Heart left ventricle (tissue), 16 donors: ENCODE measurements at places on chromosomes 6 and 20. TPM values are rescaled to one million over a fixed set of nuclear protein-coding genes. Genes with fewer than 3 reads are reported as not detected.

- DNase-seq = no peak
These were observed 8.4 kb upstream of the TGM2 start for GRCh38 chr20:38173237-38174156.

DNA sequence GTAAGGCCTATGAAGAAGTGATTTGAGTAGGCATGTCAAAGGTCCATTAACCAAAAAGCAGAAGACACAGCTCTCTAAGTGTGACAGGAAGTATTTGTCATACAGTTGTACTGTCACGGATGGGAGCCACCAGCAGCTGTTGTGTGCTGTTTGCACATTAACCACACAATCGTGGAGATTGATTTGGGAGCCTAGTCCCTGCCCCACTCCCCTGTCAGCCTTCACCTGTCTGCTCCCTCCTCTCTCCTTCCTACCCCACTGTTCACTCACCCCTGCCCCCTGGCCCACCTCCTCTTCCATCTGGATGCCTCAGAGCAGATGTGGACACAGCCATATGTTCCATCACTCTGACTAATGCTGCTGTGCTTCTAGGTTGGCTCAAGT is 124.7 kb upstream of the SPACA1 start:
- DNase-seq = no peak

- DNase-seq = peak; percentile 8
These were observed 36.3 kb downstream of the PYGB start for GRCh38 chr20:25284131-25284601.

The STMND1 gene
- total RNA-seq = not detected

The OR12D3 gene
- total RNA-seq = not detected

The PDE7B gene
- 15.4 TPM for total RNA-seq

DNA sequence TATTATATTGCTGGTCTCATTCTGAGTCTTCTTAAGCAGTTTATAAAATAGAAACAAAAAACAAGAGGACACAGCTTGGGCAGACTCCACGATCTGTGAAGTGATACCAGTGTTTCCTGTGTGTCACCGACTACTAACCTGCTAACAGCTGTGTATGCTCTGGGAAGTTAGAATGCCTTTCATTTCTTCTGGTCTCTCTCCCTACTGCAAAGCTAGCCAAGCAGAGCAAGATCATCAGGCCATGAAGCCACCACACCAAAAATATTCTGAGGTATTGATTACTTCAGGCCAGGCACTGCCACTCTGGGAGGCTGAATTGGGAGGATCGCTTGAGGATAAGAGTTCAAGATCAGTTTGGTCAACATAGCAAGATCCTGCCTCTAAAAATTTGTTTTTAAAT is 46.9 kb upstream of the SMIM29 start:
- no peak for DNase-seq

DNA sequence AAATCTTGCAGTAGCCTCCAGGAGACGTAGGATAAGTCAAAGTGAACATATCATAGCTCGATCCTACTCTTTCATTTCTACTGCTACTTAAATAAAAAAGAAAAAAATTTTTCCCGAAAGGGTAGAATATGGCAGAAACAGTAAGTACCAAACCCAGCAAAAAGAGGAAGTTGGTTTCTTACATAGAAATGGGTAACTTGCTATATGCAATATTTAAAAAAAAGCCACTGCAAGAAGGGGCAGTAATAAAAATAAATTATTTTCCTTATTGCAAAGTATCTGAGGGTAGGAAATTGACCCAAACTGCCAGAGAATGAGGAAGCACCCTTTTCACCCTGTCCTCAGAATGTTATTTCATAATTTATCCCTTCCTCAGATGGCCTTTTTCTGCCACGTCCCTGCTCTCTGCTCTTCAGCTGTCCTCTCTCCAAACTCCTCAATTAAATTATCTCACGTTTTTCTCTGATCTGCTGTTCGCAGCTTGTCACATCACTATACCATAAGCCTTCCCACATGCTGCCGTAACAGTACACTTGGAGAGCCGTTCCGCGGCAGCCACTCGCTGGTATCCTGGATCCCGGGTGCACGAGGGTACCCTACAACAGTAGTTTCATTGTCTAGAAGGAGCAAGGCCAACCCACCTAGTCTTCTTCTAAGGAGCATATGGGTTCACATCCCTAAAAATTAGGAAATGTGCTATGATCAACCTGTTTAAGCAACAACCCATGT is 149.6 kb downstream of the BACH2 start:
- no peak for DNase-seq

The CALHM4 gene
- not detected for total RNA-seq

The VSTM2L gene
- 49.5 TPM for total RNA-seq

DNA sequence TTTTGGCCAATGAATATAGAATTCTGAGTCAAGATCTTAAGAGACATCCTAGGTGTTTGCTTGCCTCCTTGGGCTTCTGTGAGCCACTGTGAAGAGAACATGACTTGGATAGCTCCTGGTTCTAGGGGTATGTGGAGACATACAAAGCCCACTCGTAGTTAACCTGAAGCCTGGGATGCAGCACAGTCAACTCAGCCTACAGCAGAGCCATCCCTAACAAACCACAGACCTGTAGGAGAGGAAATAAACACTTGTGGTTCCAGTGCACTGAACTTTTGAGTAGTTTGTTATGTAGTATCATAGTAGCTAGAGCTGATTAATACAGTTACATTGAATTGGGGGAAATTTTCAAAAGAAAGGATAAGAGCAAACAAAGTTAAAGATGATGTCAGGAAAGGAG is 474.4 kb upstream of the HSF2 start:
- no peak for DNase-seq

DNA sequence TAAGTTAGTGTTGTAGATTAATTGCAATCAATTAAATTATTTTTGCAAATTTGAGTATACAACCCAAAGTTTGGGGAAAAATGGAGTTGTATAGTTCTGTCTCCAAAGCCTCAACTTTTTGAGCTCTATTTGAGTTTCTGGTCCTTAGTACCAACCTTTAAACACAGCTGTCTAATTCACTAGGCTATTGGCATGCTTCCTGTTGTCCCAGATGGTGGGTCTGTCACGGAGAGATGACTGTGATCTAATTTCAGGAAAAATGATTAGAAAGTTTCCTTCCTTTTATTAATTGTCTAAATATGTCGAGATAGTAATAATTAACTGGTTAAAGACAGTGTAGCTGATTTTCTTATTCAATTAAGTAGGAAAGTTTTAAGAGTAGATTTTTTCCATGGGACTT is 109.6 kb downstream of the SCAF8 start:
- no peak for DNase-seq

GRCh38 chr6:30543821-30544220 is 12.5 kb downstream of the GNL1 start:
- no peak for DNase-seq

- no peak for DNase-seq
These were observed 12.1 kb downstream of the PRPH2 start for GRCh38 chr6:42710316-42710715.

GRCh38 chr6:87995461-87995860 is 52.2 kb upstream of the SPACA1 start:
- no peak for DNase-seq

GRCh38 chr6:11200356-11200755 is 32.1 kb downstream of the NEDD9 start:
- no peak for DNase-seq

- DNase-seq = no peak
These were observed 69.2 kb upstream of the TBC1D7 start for GRCh38 chr6:13397359-13398068.

DNA sequence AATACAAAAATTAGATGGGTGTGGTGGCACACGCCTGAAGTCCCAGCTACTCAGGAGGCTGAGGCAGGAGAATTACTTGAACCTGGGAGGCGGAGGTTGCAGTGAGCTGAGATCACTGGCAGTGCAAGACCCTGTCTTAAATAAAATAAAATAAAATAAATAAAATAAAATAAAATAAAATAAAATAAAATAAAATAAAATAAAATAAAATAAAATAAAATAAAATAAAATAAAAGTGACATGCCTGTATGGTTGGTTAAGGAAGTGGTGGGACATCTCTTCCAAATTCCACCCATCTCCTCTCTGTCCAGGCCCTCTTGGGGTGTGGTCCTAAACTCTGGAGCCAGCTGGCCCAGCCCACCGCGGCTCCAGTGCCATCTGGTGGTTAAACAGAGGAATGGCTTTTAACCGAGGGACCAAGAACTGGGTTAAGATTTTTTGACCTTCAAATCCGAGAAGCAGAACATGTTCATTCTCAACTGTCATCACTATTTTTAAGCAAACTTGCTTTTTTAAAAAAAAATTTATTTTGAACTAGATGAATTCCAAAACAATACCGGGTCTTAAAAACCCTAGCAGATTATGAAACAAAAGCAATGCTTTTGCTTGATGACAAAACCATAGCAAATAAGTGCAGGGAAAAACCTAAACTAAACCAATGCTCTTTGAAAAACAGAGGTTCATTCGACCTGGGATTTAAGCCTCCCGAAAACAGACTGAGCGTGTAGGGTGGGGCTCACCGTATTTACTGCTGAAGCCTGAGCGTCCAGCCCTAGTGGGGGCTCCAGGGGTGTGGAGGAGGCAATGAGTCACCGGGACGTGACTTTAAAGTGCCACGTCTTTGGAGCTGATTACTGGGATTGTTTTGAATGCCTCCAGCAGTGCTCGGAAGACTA is 68.8 kb downstream of the CDC5L start:
- DNase-seq = no peak

The LGSN gene
- total RNA-seq = not detected

DNA sequence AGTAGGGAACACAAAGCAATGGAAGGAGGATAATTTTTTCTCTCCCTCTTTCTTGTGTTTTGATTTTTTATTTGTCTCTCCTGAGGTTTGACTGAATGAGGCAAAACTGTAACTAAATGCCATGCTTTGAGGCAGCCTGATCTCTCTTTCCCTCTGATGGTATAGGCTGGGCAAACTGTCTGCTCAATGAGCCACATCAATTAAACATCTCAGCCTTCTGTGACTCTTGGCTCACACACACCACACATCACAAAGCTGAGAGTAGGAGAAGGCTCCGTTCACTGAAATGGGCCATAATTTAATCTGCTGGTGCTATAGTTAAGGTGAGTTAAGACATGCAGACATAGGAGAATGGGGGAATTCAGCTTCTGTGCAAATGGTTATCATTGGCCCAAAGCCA is 28.1 kb upstream of the SCGN start:
- no peak for DNase-seq

DNA sequence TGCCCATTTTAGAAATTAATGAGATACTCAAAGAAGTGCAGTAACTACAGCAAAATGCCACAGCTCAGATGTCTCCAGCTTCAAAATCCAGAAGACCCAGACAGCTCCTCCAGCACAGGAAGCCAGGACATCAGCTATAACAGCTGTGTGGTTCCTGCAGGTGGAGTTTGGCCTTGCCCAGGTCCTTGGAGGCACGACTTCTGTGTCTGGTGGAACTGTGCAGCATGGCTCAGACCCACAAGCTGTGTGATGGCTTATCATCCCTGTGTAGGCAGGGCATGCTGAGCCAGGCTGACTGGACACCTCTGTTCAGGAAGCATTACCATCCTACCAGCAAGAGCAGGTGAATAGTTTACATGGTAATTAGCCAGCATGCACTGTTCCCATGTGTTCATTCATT is 26.5 kb upstream of the CD93 start:
- no peak for DNase-seq

DNA sequence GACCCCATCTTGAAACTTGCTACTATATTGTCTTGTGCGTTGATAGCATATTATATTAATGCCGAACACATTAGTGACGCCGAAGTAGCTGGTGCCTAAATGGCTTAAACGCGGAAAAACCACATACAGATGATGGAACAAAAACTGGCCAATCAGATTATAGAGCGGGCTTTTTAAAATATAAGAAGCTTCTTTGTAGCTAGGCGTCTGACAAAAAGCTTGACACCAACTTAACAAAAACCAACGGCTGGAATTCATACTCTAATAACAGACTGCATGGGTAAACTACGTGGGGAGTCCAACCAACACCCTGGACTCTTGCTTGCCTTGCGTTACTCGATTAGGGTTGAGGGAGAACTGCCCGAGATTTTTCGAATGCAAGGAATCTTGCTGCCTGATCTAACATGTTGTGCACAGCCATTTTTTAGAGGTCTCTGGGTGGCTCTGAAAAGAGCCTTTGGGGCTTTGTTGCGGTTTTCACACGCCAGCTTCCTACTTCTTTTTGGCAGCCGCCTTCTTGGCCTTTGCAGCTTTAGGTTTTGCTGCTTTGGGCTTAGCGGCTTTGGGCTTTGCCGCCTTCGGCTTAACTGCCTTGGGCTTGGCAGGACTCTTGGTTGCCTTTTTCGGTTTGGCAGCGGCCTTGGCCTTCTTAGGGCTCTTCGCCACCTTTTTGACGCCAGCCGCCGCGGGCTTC is 45.7 kb downstream of the OR2B2 start:
- DNase-seq = no peak

- DNase-seq = no peak
These were observed at the start of the genes DUSP15 and TTLL9 for GRCh38 chr20:31869942-31870725. DUSP15 (minus strand) TSS chr20:31870527; CDS start chr20:31870337, 190 bp downstream. TTLL9 (plus strand) TSS chr20:31870634; CDS start chr20:31871127, 493 bp downstream.

DNA sequence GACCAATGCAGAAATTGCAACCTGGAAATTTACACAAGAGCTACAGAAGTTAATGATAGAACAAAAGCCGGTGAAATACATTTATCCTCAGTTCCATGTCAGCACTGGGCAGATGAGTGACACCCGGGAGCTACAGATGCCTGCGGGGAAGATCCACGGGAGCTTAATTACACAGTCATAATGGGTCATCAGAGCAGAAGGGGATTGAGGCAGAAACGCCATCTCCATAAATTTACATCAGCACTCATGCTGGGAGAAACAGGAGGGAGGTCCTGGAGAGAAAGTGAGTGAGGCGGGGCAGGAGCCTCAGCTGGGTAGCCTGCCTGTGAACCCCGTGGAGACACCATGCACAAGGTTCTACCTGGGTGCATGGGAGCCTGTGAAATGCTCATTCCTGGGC is 37.6 kb upstream of the CST7 start:
- DNase-seq = peak; percentile 0

DNA sequence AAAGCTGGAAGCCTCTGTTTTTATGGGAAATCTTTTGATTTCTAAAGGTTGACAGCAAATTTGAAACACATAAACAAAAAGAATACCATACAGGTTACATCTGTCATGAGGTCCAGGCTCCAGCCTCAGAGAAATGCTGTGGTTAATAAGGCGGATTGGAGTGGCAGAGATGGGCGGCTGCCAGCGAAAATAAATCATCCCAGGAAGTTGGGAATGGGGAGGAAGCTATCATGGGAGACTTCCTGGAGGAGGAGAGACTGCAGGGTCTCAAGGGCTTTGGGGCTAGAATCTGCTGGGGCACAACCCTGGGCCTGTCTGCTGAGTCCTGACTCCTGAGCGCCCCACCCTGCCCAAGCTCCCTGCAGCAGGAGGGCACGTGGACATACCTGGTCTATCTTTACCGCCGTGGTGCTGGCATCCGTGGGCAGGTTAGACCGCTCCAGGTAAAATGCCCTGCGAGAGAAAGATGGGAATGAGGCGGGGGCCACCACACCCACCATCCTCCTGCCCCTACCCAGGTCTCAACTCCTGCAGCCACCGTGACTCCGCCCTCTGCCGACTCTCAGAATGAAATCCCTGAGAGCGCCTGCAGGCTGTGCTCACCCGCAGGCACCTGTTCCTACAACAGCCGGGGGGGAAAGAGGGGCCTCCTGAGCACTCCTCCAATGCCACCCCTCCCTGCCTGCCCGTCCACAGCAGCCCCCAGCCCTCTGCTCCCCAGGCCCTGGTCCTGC is 197.3 kb downstream of the PREX1 start:
- no peak for DNase-seq

The KCNK15 gene
- total RNA-seq = 2.2 TPM

The SLC2A10 gene
- total RNA-seq = 2.1 TPM

- DNase-seq = no peak
These were observed 272.2 kb downstream of the CDC5L start for GRCh38 chr6:44659726-44660125.
